ENCODE measurements at places on chromosomes 2 and 18. TPM values are rescaled to one million over a fixed set of nuclear protein-coding genes. Genes with fewer than 3 reads are reported as not detected.

- no peak for DNase-seq
Measured at GRCh38 chr2:206983161-206983859, 44.0 kb downstream of the CPO start.

- no peak for DNase-seq
Measured at GRCh38 chr18:26689226-26689879, 141.0 kb upstream of the KCTD1 start.

- no peak for DNase-seq
Measured at GRCh38 chr2:182191061-182191460, 205.4 kb downstream of the PPP1R1C start.

- no peak for DNase-seq
Measured at GRCh38 chr2:226118471-226119429, 680.9 kb downstream of the IRS1 start.

DNA sequence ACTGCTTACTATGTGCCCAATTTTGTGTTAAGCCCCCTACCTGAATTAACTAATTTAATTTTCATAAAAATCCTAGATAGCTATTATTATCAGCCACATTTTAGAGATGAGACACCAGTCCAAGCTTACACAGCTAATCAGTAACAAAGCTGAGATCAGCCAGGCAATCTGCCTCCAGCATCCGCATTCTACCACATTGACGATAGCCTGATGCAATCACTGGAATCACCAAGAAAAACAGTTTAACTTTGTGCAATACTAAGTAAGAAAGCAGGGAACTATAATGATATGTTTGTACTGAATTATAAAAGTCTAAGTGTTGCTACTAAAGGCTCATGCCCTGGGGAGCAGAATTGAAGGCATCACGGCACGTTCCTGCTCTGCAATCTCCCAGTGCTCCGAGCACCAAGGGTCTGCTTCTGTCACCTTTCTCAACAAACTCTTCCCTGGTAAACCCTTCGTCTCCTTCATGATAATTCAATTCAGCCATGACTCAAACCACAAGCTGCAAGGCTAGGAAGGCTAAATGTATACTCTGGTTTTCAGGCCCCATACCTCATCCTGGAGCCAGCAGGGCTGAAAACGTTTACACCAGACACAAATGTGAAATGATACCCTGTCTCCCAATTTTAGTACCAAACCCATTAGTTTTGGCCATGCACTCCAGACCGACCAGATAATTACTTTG lies 19.4 kb downstream of the KANSL3 start:
- no peak for DNase-seq

- DNase-seq: no peak
Measured at GRCh38 chr2:62785216-62785615, 79.7 kb downstream of the EHBP1 start.

GRCh38 chr18:9649164-9649540 lies 34.8 kb upstream of the PPP4R1 start:
- DNase-seq: no peak

- DNase-seq: no peak
Measured at GRCh38 chr2:228318218-228318617, 136.7 kb upstream of the SPHKAP start.

DNA sequence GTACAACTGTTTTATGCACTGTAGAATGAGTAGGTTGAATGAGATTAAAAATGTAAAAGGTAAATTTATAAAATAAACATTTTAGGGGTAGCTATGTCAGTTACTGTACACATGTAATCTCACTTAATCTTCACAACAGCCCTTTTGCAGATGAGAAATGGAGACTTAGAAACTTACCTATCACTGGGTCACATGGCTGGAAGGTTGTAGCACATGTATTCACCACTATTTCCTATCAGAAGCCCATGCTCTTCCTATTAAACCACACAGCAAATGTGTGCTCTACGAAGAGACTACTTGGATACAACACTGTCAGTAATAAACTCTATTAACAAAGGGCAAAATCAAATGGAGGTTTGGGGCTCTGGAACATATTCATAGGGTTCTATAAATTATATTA lies 60.5 kb downstream of the VWC2L start:
- no peak for DNase-seq

DNA sequence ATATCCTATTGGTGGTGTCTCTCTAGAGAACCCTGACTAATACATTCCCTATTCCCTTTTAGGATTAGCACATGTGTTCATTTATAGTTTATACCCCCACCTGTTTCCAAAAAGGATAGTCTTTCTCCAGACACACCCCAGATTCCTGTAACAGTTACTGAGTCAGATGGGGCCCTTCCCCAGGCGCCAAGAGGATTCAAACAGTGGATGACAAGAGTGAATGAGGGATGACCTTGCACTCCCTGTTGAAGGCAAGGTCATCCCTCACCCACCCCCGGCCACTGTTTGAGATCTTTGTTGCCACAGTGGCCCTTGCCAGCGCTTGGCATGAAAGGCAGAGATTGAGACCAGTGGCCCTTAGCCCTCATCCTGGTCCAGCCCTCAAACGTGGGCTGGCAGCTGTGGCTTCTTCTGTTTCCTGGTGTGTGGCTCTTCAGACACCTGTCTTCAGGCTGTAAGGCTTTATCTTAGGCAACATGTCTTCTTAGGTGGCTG lies 15.3 kb upstream of the REEP1 start:
- no peak for DNase-seq

DNA sequence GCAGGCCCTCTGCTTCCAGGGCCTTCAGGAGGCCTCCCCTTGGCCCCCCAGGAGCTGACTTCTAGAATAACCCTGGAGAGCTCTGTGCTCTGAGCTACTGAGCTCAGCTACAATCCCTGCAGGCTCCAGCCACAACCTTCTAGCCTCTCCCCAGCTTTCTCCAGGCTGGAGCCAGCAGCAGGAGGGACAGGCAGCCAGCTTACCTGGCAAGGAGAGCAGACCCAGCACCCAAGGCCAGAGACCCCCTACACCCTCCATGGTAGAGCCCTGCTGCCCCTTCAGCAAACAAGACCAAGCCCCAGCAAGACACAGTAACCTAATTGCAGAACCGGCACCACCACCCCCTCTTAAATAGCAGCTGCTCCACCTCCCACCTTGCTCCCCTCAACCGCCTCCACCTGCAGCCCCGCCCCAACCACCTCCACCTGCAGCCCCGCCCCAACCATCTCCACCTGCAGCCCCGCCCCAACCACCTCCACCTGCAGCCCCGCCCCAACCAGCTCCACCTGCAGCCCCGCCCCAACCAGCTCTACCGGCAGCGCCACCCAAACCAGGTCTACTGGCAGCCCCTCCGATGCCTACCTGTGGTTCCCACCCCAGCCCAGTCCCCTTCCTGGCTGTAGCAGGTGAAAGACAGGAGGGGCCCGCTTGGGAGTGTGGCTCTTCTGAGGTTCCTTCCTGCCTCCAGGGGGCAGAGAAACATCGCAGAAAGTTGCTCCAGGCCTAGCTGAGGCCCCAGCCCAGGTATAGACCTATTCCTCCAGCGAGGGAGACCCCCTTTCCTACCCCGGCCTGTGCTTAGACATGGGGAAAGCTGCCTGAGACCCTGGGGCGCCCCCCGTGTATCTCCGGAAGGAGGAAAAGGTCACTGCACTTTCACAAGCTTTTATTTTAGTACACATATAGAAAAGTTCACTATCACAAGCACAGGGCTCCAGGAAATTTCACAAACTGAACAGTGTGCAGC lies at the start of gene ASTL:
TSS of gene ASTL (minus strand) at position 324 of the 967 bp plus-strand sequence. CDS start at position 258, 66 bp downstream.
- no peak for DNase-seq

LYPD6 gene
- total RNA-seq: 14.3 TPM

TMEM247 gene
- total RNA-seq: not detected

MAB21L4 gene
- not detected for total RNA-seq

ANKZF1 gene
- 40.4 TPM for total RNA-seq

NAT8 gene
- not detected for total RNA-seq

REG1B gene
- not detected for total RNA-seq

GNAL gene
- 49.8 TPM for total RNA-seq
